ENCODE measurements at places on chromosomes 7 and 10.
A peak's percentile ranks its signal among the peaks of the same experiment; 100 is the strongest.

DNA sequence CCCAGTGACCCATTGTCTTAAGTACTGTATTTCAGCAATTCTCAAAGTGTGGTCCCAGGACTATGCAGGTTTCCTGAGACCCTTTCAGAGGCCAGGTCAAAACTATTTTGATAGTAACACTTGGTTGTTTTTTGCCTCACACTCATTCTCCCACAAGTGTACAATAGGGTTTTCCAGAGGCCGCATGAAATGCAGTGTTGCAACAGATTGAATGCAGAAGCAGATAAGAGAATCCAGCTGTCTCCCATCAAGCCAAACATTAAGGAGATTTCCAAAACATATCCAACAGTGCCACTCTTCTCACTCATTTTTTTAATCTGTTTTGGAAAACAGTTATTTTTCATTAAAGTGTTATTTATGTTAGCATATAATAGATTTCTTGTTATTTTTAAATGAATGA, 20.0 kb downstream of the VKORC1L1 start:
- no peak for DNase-seq

- DNase-seq: no peak
Measured at GRCh38 chr10:49541762-49542161, 2.8 kb upstream of the ERCC6 start.

DNA sequence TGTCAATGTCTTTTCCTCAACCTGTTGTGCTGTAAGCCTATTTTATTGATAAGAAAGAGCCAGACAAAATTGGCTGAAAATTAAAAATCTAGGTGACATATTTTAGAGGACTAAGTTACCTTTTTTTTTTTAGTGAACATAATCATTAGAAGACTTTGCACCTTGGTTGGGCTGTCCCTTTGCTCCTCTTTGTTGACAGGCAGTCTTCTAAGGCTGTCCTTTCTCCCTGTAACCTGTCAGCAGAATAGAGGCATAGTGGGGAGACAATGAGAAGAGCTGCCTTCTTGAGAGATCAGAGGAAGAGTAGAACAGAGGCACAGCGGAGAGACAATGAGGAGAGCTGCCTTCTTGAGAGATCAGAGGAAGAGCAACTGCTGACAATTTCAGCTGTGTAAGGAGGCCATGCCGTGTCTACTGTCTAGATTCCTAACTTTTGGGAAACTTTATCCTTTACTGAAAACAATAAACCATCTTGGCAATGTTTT, 238.3 kb upstream of the FZD1 start:
- DNase-seq: no peak

GRCh38 chr10:123890226-123890625, 1.4 kb downstream of the CPXM2 start:
- no peak for DNase-seq

- DNase-seq: peak; percentile 65
Measured at GRCh38 chr7:28685242-28685643, 272.9 kb downstream of the TRIL start.
